ENCODE measurements at places on chromosomes 7 and 10.
A peak's percentile ranks its signal among the peaks of the same experiment; 100 is the strongest.

- DNase-seq, result no peak
Measured at GRCh38 chr10:94000638-94001415, 7.1 kb downstream of the PLCE1 start.

GRCh38 chr10:115854740-115855435 lies 418.1 kb downstream of the GFRA1 start:
- no peak for DNase-seq

DNA sequence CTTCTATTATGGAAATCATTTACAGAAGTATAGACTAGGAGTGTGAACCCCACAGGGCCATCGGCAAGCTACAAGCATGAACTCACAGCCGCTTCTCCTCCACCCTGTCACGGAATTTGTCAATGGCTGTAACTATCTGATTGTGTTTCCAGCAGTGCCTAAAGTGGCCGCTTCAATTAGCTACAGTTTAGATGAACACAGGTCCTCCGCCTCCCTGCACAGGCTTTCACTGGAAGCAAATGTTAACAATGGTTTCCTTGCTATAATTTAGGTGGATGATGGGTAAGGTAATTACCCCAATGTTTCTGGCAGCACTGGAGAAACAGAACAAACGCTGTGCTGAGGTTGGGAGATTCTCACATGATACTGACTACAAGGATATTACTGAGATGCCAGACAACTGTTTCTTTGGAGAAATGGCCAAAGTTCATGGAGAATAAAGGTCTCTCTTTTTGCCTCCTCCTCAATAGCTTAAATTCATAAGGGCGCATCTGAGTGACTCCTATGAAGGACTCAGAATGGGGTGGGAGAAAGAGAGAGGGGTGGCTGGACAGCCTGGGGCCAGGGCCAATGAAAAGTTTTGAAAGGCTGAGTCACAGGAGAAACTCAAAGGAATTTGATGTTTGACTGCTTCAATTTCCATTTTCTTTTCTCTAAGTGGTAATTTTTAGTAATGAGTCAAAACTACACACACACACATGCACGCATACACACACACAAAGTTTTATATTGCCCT lies 78.9 kb downstream of the SVIL start:
- DNase-seq, result no peak

GRCh38 chr10:127695431-127695830 lies 41.6 kb upstream of the FOXI2 start:
- no peak for DNase-seq

- DNase-seq, result peak; percentile 19
Measured at GRCh38 chr7:48759431-48760080, 164.8 kb upstream of the CDC14C start.

DNA sequence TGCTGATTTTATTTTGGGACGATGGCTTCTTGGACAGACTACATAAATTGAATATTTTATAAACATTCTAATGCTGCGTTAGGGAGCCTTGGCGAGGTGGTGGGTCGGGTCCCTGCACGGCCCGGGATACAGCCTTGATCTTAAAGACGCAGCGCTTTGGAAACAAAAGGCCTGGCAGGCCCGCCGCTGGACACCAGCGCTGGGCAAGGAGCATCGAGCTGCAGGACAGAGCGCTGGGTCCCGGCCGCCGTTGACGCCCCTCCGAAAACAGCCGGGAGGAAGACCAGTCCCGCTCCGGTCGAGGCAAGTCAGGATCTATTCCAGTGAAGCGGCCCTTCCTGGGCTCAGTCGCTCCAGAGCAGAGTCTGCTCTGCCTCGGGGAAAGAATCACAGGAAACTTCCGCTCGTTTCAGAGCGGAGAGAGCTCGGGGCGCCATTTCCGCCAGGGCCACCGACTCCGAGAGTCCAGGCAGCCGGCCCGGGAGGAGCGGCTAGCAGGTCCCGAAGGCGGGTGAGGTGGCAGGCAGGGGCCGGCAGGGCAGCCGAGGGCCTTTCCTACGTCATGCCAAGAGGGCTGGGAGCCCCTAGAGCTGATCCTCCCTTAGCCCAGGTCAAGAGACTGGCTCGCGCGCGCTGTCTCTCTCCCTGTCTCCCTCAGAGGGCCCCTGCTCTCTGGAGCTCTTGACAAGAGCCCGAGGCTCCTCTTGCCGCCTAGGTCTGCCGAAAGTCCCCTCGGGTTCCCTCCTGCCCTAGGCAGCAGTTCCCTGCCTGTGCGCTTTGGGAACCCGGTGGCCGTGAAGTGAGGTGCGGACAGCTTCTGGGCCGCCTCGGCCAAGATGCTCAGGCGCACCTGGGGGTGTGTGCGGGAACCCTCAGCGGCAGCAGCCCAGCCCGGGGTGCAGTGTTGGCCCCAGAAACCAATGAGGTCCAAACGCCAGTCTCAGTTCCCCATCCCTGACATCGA lies 1.4 kb upstream of the DRGX start:
- DNase-seq, result no peak

DNA sequence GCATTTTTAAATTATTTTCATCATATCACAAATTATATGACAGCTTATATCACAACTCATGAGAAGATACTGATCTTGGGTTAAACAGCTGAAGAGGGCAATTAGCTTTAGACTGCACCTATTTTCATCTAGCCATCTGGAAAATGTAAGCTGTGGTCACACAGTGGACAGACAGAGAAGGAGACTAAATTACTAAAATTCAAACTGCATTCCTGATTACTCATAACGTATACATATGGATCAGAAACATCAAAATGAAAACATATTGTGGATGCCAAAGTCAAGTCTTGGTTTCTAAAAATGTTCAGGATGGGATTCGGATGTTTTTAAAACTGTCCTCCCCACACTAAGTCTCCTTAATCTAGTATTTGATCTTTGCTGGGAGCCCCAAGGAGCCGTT lies 6.6 kb downstream of the BBIP1 start:
- no peak for DNase-seq

DNA sequence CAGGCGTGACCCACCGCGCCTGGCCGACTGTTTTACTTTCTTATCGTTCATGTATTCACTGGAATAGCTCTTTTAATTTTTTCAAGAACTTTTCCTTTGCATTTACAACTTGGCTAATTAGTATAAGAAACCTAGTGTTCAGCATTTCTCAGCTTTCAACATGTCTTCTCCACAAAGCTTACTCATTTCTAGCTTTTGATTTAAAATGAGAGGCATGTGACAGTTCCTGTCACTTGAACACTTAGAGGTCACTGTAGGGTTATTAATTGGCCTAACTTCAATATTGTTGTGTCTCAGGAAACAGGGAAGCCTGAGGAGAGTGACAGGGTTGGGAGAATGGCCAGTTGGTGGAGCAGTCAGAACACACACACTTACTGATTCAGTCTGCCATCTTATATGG lies 125.1 kb upstream of the GPR22 start:
- DNase-seq, result no peak

DNA sequence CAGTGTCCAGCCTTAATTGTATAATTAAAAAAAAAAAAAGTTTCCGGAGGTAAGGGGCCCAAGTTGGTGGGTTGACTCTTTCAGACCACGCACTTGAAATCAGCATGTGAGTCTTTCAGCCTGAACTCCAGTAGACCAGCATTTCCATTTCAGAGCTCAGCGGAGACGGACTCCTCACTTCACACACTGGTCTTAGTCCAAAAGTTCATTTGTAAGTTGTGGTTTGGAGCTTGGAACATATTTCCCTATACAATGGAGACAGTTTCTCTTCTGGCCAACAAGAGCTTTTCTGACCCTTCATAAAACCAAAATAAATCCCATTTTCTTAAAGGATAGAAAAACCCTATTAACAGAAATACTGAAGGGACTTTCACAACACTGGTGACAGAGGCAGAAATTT lies 41.0 kb downstream of the ATXN7L1 start:
- no peak for DNase-seq

Data from NCI-H1092 (cell line).